ENCODE measurements at places on chromosomes 12 and 14.

DNA sequence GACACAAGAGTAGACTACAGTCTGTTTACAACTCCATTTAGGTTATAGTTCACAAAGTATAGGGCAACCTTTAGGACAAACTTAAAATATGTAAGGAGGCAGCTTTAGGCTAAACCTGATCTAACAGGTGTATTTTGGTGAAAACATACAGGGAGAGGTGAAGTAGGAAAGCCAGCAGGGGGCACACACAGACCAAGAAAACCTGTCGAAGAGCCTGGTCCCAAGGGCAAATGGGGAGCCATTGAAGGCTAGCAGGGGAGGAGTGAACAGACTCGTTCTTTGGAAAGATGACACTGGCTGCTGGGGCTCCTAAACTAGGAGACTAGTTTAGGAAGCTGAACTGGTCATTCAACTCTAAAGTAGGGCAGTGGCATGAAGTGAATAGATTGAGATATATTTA lies 138.8 kb upstream of the WSCD2 start:
- peak; percentile 50 for DNase-seq

- DNase-seq: no peak
Observed at GRCh38 chr14:57383125-57383745, 7.2 kb upstream of the NAA30 start.

DNA sequence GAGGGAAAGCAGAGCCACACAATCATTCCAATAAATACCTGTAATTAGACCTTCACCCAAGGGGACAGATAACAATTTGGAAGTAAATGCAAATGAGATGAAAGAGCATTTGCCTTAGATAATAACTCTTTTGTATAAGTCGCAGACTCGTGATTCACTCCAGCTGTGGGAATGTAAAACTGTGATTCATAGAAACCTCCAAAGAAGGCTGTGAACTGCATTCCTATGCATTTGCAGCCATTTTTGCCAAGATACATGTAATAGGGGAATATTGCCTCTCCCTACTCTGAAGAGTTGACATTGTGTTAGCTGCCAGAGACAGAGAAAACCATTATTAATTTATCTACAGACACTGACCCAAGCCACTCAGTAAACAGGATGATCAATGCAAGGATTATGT lies 181.9 kb upstream of the ARHGAP5 start:
- no peak for DNase-seq

DNA sequence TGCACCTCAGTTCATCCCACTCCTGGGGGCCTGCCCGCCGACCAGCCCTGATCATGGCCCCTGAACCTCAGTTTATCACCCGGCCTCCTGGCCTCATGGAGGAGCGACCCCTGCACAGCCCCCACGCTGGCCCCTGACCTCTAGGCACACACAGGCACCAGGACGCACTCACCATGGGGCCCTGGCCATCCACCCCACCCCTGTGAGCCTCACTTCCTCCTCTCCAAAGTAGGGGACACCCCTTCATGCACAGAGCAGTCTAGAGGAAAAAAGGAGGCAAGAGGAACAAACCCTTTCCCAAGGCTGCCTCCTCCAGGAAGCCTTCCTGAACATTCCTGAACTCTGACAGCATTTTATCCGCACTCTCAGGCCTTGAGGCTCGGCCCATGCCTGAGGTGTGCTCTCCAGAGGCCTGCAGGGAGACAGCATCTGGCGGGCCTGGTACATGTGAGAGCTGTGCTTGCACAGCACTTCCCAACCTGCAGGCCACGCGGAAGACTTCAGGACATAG lies 39.4 kb downstream of the CCNK start:
- DNase-seq: no peak

DNA sequence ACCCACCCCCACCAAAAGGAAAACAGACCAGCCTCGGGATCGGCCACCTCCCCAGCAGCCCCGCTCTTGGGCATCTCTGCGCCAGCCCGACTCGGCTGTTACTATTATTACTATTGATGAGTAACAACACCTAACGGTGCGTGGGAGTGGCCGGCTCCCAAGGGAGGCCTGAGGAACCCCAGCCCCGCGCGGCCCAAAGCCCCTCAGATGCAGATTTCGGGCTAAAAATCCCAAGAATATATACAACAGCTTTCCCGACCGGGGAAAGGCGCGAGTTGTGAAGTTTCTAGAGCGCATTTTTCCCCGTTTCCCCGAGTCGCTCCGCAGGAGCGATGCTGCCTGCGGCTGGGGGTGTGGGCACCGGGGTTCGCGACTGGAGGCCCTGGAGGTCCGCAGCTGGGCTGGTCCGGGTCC lies 565 bp downstream of the NT5DC3 start:
- no peak for DNase-seq

DNA sequence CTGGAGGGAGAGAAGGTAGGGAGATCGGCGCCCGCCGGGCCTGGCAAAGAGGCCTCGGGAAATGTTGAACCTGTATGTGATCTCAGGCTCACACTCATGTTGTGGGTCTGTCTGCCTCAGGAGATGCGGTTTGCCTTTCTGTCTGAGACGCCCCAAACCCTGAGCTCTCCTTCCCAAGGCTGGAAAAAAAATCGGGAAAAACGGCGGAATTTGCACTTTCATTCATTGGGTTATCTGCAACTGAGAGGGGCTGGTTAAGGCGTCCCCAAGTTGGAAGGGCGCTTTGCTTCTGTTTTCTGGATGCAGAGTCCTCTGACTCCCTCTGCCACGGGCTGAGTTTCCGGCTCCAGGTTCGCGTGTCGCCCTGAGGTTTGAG lies 5.0 kb upstream of the HOXC9 start:
- no peak for DNase-seq

- DNase-seq: no peak
Observed at GRCh38 chr14:102573591-102574046, 18.8 kb upstream of the RCOR1 start.

- DNase-seq: no peak
Observed at GRCh38 chr12:111056618-111057521, 136.5 kb upstream of the MYL2 start.

Data from iPS DF 6.9 (cell line).